Ascending aorta (tissue), 2 donors: ENCODE measurements at places on chromosomes 1 and 21. TPM values are rescaled to one million over a fixed set of nuclear protein-coding genes. Genes with fewer than 3 reads are reported as not detected.

GRCh38 chr1:240145120-240145519 lies 53.4 kb downstream of the FMN2 start:
- no peak for DNase-seq

DNA sequence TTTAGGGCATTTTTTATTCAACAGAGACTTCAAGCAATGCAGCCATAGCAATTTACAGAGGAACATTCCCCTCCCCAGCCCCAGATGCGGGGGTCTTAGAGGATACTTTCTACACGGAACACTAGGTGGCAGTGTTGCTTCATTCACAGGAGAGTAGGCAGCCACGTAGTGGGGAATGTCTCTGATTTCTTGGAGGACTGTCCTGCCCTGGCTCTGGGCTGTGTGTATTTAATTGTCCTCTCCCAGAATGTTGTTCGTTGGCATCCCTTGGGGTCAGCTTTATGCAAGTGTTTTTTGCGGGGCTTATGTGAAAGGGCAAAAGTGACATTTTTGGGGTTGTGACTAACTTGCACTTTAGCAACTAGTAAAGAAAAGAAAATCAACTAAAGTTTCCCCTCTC lies 96.9 kb downstream of the PAPPA2 start:
- DNase-seq: peak; percentile 82

DNA sequence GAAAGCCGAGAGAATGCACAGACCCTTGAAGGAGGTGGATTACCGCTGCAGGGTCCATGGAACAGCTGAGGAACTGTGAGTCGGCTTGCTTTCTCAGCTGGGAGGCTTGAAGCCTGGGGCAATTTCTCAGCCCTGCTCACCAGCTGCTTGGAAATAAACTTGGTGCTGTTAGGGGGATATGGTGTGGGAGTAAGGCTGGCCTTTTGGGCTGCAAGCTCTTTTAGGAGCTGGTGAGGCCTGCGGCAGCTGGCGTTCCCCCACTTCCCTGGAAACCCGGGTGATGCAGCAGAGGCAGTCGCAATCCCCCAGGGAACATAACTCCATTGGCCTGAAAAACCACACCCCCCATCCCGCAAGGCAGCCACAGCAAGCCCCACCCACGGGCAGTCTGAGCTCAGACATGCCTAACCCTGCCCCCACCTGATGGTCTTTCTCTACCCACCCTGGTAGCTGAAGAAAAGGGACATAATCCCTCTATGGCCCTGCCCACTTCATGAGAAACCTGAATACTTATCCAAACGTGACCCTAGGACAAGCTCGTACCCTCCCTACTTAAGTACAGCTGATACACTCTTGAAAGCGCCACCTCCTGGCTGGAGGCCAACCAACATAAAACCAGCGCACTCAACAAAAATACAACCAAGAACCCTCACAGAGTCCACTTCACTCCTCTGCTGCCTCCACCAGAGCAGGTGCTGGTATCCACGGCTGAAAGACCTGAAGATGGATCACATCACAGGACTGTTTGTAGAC lies 1995.8 kb downstream of the NCAM2 start:
- no peak for DNase-seq

DNA sequence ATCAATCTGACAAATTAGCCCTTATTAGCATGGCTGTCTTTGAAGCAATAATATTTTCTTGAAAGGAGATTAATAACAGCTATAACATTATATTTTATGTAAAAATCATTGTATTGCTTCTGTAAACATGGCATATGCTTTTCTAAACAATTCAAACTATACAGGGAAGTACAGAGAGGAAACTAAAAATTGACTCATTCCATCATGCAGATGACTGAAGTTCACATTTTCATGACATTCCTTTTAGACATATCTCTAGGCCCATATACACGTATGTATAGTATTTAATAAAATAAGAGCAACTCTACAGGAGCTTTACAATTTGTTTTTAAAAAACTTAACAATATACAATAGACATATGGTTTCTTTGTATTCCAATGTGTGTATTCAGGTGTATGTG lies 5.6 kb upstream of the DHCR24 start:
- DNase-seq: no peak

- DNase-seq: no peak
Measured at GRCh38 chr1:220579317-220579716, 51.4 kb downstream of the MARK1 start.

DNA sequence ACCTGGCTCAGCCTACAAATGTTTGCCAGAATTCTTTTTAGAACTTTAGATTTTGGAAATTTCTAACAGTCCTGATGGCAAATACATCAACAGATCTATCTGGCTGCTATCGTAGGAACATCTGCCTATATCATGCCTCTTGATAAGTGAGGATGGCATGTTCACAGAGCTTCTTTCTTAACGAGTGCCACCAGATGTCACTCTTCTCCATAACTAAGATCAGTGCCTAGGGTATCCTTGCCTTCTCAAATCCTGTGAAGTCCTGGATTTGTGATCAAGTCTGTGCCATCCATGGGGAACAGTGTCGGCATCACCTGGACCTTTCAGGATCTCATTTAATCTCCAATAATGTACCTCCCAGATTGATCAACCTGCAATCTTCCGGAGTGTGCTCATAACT lies 36.5 kb upstream of the CD5L start:
- DNase-seq: no peak

TBX19 gene
- total RNA-seq: 0.64 TPM

MAN1C1 gene
- total RNA-seq: 14.3 TPM
